ENCODE measurements at places on chromosomes 2 and 18. TPM values are rescaled to one million over a fixed set of nuclear protein-coding genes. Genes with fewer than 3 reads are reported as not detected.

CRYBA2 gene
- total RNA-seq: not detected

VSNL1 gene
- not detected for total RNA-seq

ZNF521 gene
- 26.4 TPM for total RNA-seq

CRYGC gene
- not detected for total RNA-seq

GPC1 gene
- total RNA-seq: 32.3 TPM

FBLN7 gene
- 4.5 TPM for total RNA-seq

ACMSD gene
- not detected for total RNA-seq

RAD51AP2 gene
- total RNA-seq: not detected

NCKAP5 gene
- 2.4 TPM for total RNA-seq

DNER gene
- 0.45 TPM for total RNA-seq

SFT2D3 gene
- 3.8 TPM for total RNA-seq

GRCh38 chr2:98601532-98602132 lies 6.7 kb downstream of the COA5 start:
- DNase-seq: no peak

DNA sequence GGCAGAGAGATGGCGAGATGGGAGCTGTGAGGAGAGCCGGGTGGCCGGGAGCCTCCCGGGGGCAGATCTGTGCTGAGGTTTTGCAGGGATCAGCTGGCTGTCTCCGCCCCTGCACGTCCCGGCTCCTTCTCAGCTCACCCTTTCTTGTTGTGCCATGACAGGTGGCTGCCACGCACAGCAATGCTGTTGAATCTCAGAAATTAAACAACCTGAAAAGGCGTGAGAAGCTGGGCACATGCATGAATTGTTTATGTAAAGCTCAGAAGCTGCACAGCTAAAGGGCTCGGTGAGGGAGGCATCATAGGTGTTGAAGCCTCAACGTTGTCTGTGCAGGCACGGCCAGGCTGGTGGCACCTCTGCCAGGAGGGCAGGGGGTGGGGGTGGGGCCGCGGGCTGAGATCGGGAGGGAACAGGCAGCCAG lies 858 bp upstream of the RTP5 start:
- no peak for DNase-seq

- no peak for DNase-seq
Observed at GRCh38 chr2:156907806-156908205, 349.7 kb upstream of the GALNT5 start.

GRCh38 chr18:519019-519879 lies 18.7 kb upstream of the COLEC12 start:
- peak; percentile 76 for DNase-seq

GRCh38 chr2:127098711-127099110 lies 8.2 kb downstream of the BIN1 start:
- peak; percentile 34 for DNase-seq

DNA sequence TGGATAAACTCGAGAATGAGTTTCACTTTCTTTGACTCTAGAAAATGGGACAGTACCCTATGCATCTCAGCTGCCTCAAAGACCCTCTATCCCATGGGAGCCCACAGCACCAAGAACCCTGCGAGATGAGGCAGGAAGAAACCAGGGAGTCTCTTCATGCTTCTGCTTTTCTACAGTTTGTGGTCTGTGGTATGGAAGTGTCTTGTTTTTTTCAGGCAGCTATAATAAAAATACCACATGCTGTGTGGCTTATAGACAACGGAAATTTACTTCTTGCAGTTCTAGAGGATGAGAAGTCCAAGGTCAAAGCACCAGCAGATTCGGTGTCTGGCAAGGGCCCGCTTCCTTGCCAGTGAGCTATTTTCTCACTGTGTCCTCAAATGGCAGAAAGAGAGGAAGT lies 257.9 kb downstream of the SUCLG1 start:
- DNase-seq: no peak

DNA sequence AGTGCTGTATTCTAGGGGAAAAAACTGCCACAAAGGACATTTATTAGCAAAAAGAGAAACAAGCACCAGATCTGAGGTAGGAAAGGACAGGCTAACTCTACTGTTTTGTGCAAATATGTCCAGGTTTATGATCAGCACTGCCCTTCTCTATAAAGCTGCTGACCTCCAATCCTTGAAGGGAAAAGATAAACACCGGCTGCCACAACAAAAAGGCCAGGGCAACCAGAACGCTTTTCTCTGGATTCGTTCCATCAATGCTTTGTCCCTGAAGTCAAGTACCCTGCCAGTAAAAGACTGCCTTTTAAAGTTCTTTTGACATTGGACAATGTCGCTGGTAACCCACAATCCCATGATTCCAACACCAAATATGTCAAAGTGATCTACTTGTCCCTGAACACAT lies 21.0 kb downstream of the SMAD2 start:
- no peak for DNase-seq

- no peak for DNase-seq
Observed at GRCh38 chr2:2389215-2389614, 58.1 kb upstream of the MYT1L start.

GRCh38 chr2:108613261-108614042 lies 79.2 kb downstream of the LIMS1 start:
- no peak for DNase-seq

GRCh38 chr2:237911363-237912017 lies 52.1 kb downstream of the RAMP1 start:
- DNase-seq: no peak

GRCh38 chr2:152038441-152038958 lies 60.3 kb downstream of the CACNB4 start:
- no peak for DNase-seq

- DNase-seq: no peak
Observed at GRCh38 chr2:192957425-192957824, 762.7 kb upstream of the TMEFF2 start.

GRCh38 chr2:144452169-144452988 lies 67.5 kb downstream of the ZEB2 start:
- DNase-seq: no peak

DNA sequence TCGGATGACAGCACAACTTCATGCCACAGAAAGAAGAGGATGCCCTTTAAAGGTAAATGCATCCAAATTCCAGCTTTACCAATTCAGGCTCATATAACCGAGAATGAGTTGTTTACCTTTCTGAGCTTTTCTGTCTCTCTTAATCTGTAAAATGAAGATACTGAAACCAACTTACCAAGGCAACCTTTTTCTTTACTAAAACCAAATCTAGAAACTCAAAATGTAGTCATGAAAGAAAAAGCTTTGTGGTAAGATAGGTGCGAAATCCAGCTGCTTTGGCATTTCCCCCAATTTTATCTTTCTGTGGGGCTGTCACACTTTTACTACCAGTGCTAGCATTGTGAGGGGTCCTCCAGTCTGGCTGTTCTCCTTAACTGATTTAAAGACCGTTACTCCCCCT lies 240.4 kb downstream of the IKZF2 start:
- DNase-seq: no peak

DNA sequence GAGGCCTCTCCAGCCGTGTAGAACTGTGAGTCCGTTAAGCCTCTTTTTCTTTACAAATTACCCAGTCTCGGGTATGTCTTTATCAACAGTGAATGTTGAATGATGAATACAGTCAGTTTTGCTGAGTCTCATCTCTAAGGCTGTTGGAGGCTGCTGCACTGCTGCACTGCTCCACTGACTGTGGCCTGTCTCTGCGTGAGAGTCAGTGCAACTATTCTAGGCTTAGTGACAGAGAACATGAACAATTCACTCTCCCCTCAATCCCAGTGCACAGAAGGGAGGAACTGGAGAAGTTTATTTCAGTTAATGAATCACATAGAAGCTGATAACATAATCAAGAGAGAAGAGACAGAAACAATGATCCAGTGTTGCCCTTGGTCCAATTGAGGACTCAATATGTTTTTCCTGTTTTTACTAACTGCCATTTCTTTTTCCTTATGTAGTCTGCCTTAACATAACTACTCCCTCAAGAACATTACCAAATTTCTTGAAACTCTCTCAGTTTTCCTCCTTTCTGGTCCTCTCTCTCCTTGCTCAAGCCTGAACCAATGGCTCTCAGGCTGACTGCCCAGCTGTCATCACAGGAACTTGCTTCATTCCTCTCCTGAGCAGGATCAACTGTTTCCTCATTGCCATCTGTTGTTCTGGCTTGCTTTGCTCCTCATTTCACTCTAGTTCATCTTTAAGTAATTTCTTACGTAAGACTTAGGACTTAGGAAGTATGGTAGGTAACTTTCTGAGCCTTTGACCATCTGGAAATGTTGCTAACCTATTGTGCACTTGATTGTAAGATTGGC lies 483.2 kb downstream of the METTL4 start:
- no peak for DNase-seq

- no peak for DNase-seq
Observed at GRCh38 chr2:467543-467891, 179.6 kb upstream of the ALKAL2 start.

- no peak for DNase-seq
Observed at GRCh38 chr2:95539836-95540235, 52.0 kb upstream of the TRIM43 start.

DNA sequence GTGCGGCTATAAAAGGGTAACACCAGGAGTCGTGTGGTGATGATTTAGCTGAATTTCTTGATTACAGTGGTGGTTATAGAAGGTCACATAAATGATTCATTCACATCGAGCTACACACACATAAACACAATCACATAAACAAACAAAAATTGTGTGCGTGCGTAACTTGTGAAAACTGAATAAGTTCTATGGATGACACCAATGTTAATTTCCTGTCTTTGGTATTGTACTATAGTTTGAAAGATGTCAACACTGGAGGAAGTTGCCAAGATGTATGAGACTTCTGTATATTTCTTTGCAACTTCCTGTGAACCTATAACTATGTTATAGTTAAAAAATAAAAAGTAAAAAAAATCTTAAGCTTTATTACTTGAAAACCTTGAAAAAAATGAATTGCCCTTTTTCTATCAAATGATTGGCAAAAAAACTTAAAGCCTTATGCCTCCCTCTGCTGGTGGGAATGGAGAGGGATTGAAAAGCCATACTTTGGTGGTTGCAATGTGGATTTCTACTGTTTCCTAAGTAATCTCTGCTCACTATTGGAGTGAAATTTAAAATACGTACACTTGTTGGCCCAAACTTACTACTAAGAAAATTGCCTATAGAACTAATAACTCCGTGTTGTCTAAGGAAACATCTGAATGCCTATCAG lies 227.7 kb downstream of the RPIA start:
- no peak for DNase-seq

DNA sequence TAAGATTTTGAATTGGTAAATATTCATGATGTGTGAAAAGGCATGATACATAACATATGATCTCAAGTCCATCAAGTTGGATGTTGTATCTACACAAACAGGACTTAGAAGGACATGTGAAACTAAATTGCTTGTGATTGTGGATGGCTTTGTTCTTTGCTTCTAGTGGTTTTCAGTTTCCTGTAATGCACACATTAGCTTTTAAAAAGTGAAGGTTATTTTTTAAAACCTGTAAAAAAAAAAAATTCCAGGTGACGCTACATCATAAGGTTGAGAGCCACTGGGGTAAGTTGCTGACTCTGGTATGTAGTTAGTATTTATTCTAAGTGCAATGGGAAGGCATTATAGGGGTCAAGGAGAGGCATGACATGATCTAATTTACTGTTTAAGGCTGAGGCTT lies 48.4 kb upstream of the TMEM247 start:
- DNase-seq: no peak

DNA sequence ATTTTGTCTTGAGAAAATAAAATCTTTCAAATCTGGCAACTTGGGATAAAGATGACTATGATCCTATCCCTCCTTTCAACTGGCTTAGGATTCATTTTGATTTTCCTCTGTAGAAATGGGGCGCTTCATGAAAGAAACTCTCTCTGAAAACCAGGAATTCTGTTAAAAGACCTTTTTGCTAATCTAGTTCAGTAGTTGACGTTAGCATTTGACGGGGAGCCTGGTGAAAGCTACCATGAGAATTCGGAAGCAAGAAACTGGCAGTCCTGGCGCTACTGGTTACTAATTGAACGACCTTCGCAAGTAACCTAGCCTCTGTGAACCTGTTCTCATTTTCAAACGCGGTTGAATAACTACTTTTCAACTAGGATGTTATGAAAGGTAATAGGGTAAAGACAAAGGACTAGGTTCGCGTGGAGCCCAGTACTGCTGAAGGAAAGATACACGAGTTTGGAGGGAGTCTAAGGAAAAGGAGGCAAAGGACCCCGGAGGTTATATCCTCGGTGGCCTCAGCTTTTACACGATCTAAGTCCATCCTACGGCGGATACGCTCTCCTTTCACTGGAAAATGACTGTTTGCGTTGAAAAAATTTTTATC lies 604 bp upstream of the STK11IP start:
- DNase-seq: no peak

GRCh38 chr2:42795841-42796301 lies 3.5 kb upstream of the HAAO start:
- no peak for DNase-seq

DNA sequence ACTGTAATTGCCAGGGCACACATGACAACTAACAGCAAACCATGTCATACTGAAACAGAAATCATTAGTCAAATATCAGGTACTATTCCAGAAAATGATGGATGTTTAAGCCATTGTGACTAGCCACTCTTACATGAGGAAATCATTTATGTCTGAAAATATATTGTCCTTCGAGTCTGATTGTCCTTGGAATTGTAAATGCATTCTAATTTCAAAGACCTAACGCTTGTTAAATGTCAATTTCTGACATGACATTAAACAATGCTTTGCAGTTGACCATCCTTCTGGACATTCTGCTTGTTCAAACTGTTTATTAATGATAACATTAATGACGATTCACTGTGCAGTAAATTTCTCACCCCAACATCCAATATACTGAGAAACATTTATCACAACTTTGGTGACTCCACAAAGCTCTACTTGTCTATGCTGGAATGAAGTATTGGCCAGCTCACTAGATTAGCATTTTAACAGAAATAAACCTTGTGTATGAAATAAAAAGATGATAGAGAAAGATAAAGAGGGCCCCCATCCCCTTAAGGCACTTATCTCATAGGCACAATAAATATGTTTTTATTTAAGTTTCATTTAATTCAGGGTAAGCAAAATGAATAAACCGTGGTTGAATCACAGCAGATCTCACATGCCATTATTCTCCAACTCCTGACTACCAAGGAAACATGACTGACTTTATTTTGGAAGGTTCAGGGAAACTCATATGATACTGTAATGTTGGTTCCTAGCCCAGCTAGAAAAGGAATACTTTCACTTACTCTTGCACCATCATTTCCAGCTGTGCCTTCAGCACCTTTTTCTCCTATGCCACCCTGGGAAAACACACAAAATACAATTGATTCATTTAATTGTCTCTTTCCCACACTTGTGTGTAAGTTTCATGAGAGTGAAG lies 82.3 kb downstream of the COL3A1 start:
- DNase-seq: no peak

GRCh38 chr2:177984749-177985148 lies 87.8 kb downstream of the PDE11A start:
- DNase-seq: no peak

DNA sequence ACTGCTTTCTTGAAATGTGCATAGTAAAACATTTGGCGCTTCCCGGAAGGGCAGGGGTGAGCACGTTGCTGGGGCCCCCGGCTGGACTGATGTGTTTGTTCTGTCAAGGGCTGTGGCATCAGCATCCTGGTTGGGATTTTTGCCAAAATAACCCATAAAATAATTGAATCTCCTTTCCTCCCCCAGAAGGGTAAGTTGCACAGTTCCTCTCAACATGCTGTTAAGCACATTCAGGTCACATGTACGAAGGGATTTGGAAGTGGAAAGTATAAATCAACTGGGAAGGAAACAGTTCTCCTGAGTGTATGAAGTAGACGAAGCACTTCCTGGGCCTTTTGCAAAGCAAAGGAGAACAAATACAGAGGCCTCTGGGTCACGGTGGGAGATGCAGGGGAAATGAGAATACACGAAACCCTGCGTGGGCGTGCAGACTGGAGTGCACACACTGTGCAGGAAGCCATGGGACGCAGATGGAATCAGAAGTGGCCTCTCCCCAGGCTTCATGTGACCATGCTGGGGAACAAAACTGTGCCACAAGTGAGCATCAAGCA lies 183.9 kb downstream of the LPIN1 start:
- DNase-seq: no peak

GRCh38 chr2:86815611-86816010 lies 24.9 kb upstream of the CD8A start:
- no peak for DNase-seq

All from aorta (tissue), 5 donors.